Stimulated activated CD4-positive, alpha-beta T cell treated with anti-CD3 and anti-CD28 coated beads, Interleukin-15, amount 100 ng/mL, for 1 hour (primary cell): ENCODE measurements at places on chromosomes 5 and 9.

GRCh38 chr9:107460153-107461023, 29.2 kb downstream of the KLF4 start:
- no peak for DNase-seq

DNA sequence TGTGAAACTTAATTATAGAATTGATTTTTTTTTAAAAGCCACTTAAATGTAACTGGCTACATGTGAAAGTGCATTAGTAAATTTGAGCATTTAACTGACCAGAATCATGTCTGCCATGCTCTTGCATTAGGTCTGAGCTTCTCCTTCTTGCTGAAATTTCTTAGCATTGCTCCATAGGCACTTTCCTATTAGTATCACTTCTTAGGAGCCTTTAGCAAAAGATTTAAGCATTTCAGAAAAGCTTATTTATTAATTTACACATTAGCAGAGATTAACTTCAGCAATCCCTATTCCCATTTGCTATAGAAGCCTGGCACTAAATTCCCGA, 211.0 kb downstream of the SNX18 start:
- DNase-seq = no peak

DNA sequence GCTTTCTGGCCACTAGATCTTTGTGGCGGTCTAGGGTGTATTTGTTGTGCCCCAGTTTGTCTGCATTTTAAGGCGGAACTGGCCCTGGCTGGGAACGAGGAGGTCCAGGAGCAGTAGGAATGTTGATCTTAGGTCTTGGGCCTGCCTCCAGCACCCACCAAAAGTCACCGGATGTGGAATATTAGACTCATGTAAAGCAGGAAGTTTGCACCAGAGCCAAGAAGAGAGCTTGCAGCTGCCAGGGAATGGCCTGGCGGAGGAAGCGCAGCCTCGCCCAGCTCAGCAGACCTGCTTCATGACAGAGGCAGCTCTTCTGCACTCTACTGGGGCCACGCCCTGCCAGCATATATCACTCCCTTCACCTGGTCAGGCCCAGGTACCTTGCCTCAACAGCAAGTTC, 3.3 kb downstream of the GPX3 start:
- DNase-seq = no peak

DNA sequence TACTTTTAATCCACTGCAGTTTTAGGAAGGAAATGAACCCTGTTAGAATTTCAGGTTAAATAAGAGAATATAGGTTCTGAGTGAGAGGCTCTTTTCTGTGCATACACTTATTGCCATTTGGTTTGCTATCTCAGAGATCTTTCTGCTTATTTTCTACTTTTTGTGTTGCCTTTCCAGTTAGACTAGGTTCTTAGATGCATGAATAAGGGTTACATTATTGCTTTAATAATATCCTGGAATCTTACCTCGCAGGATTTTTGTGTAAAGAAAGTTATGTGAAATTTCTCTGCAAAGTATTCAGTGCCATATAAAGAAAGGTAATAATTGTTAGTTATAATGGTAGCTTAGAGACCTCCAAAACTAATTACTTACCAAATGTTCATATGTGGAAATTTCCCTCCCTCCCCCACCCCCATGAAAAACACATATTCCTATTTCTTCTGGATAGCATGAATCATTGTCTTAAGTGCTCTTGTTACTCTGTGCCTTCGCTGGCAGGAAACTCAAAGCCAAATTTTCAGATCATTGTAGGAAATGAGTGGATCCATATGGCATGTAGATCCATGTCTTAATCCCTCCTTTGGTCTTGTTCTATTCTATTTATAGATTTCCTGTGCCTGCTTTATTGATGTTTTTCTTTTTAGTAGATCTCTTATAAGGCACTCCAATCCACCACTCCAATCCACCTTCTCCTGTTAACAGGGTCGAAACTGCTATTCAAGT, 2.7 kb upstream of the APBA1 start:
- no peak for DNase-seq

GRCh38 chr9:109013679-109014607, 644 bp upstream of the CTNNAL1 start:
- no peak for DNase-seq

- no peak for DNase-seq
These were observed 124.8 kb upstream of the IQGAP2 start for GRCh38 chr5:76278261-76278789.

DNA sequence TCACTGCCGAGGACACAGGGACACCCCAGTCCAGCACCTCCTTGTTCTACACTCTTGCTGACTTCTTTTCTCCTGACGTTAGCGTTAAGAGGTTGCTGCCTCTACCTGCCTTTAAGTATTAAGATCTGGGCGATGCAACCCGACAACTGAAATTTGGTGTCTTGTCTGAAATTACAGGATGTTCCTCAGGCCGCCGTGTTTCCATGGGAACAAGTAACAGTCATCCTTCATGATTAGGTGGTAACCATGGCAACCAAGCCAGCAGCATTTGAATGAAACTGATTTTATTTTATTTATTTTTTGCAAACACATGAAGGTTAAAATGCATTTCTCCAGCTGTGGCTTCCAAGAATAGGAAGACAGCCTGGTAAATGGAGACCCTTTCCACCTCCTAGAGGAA, 20.8 kb downstream of the DAB2IP start:
- DNase-seq = no peak

GRCh38 chr9:97527626-97528528, 26.4 kb downstream of the TMOD1 start:
- DNase-seq = no peak

DNA sequence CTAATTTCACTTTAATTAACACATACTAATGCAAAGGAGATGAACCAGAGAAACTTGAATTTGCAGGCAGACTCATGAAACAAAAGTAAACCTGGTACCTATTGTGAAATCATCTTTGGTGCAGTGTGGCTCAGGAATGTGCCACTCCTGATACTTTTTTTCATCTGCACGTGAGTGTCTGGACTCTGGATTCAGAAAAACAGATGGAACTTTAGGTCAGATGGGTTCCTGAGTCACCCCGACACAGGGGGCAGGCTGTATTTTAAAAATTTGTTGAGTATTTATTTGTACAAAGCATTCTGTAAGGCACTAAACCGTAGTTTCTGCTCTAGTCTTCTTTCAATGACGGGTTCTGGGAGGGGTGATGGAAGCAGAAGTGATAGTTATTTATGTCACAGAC, 52.2 kb upstream of the TUT7 start:
- DNase-seq = no peak

GRCh38 chr5:178404987-178405386, 172.4 kb upstream of the PHYKPL start:
- no peak for DNase-seq

GRCh38 chr5:134530301-134531077, 5.0 kb downstream of the JADE2 start:
- no peak for DNase-seq

GRCh38 chr9:87714819-87715218, 11.1 kb upstream of the CTSL start:
- no peak for DNase-seq

- no peak for DNase-seq
These were observed 57.5 kb downstream of the COL23A1 start for GRCh38 chr5:178532666-178533065.

- DNase-seq = no peak
These were observed 130.2 kb upstream of the LMX1B start for GRCh38 chr9:126483468-126484073.

DNA sequence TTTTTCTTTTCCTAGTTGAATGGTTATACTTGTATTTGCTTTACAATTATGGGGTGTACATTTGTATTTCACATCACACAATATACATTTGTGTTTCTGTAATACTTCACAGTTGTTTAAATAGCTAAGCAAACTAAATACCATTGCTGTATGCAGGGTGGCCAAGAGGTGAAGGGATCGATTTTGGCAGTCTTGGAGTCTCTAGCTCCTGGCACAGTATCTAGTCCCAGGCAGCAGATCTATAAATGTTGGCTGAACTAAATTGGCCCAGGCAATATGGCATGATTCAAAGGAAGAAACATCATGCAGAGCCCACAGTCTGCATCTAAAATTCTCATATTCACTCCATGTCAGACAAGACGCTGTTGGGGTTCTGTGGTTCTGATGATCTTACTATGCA, 110.1 kb upstream of the GPBP1 start:
- DNase-seq = no peak

GRCh38 chr5:116455061-116455460, 119.6 kb downstream of the SEMA6A start:
- no peak for DNase-seq

GRCh38 chr5:160657068-160657507, 194.9 kb downstream of the ATP10B start:
- DNase-seq = no peak

- no peak for DNase-seq
These were observed 31.7 kb upstream of the CDH6 start for GRCh38 chr5:31161781-31162181.

GRCh38 chr5:132365213-132365612, 4.3 kb upstream of the SLC22A5 start:
- no peak for DNase-seq

- no peak for DNase-seq
These were observed 395.1 kb upstream of the PAPPA start for GRCh38 chr9:115758441-115758840.

DNA sequence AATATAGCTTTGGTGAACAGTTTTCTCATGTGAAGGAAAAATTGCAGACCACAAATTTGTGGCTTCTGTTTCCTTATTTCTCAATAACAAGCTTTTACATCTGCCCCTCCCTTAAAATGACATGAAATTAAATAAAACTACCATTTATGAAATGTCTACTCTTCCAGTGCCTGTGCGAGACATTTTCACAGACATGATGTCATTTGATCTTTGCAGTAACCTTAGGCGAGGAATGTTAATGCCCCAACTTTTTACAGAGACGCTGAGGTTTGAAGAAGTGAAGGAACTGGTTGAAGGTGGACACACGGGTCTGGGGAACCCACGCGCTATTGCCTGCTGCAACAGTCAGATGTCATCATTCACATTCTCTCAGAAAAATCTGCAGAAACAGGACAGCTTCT, 61.5 kb downstream of the OSTF1 start:
- DNase-seq = no peak

GRCh38 chr5:6096101-6096500, 282.2 kb downstream of the MED10 start:
- no peak for DNase-seq

GRCh38 chr5:180208435-180209081, 453 bp downstream of the RASGEF1C start:
- DNase-seq = no peak

GRCh38 chr5:28400076-28400475, 1361.7 kb upstream of the CDH9 start:
- DNase-seq = no peak

GRCh38 chr5:58922461-58923171, 339.7 kb downstream of the RAB3C start:
- no peak for DNase-seq

GRCh38 chr9:118984607-118985006, 384.6 kb downstream of the BRINP1 start:
- no peak for DNase-seq

DNA sequence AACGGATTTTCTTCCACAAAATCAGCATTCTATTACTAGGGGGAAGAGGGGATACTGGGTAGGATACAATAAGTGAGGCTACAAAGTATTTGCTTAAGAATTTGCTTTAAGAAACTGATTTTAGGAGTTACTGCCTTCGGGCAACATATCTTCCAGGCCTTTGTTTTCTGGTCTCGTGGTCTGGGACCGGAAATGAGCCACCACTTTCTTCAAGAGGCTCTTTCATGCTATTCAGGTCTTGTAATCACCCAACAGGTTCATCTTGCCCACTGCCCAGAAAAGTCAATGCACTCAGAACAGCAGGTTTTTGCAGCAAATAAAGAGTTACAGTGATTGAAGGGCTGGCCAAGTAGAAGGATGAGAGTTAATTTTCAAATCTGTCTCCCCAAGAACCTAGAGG, 6.6 kb upstream of the AOPEP start:
- no peak for DNase-seq

DNA sequence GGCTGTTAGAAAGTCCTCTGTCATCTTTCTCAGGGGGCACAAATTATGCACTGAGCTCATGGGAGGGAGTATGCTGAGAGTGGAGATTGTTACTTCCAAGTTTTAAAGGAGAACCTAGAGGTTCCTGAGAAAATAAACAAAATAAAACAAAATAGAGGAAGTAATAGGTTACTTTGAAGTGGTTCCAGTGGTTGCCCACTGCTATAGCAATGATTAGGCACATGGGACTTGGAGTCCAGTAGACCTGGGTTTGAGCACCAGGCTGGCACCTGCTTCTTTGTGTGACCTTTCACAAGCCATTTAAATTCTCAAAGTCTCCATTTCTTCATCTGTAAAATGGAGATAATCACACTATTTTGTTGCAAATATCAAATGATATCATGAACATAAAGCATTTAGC, 13.8 kb upstream of the CDC23 start:
- DNase-seq = no peak

DNA sequence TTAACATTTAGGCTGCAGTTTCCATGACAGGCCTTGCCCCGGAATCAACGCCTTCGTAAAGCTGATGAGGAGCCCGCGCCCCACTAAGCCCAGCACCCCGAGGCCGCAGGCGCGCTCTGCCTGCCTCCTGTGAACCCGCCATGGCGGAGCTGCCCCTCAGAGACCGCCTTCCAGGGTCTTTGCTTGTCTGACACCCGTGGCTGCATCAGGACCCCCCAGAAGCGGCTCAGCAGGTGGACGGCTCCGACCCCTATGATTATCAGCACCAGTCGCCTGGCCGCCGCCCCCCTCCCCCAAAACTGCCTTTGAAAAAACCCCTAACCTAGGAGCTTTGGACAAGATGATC, 507 bp upstream of the DPH7 start:
- DNase-seq = no peak
